ENCODE measurements at places on chromosomes 2 and 18. TPM values are rescaled to one million over a fixed set of nuclear protein-coding genes. Genes with fewer than 3 reads are reported as not detected.

The SEMA4C gene
- total RNA-seq, result 20.9 TPM

The PLA2R1 gene
- 5.1 TPM for total RNA-seq

The PCARE gene
- total RNA-seq, result not detected

The KHK gene
- total RNA-seq, result 0.89 TPM

The MATN3 gene
- total RNA-seq, result 3.5 TPM

The IL36RN gene
- total RNA-seq, result not detected

The TSN gene
- total RNA-seq, result 40.9 TPM

The NTSR2 gene
- not detected for total RNA-seq

The MC5R gene
- total RNA-seq, result not detected

The LAMA1 gene
- total RNA-seq, result 21.6 TPM

The POTEF gene
- total RNA-seq, result not detected

The SPEG gene
- 17.4 TPM for total RNA-seq

The DPY30 gene
- total RNA-seq, result 129 TPM

The SANBR gene
- 6.7 TPM for total RNA-seq

The RGPD3 gene
- 0.18 TPM for total RNA-seq

The SAG gene
- total RNA-seq, result not detected
